ENCODE measurements at places on chromosomes 2 and 18.

GRCh38 chr18:45456090-45457021 lies 158.9 kb upstream of the SLC14A2 start:
- DNase-seq = peak; percentile 31

GRCh38 chr2:240440704-240441320 lies 5.3 kb downstream of the GPC1 start:
- DNase-seq = no peak

- DNase-seq = no peak
Measured at GRCh38 chr18:40464032-40464431, 1491.0 kb upstream of the PIK3C3 start.

- DNase-seq = no peak
Measured at GRCh38 chr2:225173909-225174308, 131.6 kb upstream of the DOCK10 start.

DNA sequence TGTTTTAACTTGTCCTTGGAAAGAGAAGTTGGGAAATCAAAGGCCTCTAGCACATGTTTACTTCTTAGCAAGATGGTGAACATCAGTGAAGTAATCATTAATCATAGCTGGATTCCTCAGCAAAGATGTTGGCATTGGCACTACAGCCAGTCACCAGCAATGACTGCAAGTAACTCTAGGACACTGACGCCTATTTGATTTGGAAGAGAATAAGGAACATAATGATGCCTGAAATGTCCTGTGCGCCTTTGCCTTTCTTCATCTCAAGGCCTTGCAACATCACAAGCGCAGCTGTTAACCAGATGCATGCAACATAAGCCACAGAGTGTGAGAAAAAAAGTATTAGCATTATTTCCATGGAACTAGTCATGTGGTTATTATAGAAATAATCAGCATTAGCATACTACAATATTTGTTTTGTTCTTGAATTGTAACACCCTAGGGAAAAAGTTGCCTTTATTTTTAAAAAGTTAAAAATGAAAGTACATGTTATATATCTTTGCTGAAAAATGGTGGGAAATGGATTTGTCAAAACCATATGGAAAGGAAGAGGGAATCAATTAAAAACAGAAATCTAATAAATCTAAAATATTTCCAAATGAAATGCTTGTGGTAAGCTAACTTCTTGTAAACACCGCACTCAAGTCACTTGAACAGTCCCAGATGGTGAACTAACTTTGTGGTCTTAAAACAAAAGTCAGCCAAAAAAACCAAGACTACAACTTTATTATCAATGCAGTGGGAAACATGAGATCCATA lies 55.6 kb downstream of the THADA start:
- peak; percentile 79 for DNase-seq

GRCh38 chr2:218229239-218229638 lies 12.2 kb downstream of the ARPC2 start:
- peak; percentile 88 for DNase-seq

DNA sequence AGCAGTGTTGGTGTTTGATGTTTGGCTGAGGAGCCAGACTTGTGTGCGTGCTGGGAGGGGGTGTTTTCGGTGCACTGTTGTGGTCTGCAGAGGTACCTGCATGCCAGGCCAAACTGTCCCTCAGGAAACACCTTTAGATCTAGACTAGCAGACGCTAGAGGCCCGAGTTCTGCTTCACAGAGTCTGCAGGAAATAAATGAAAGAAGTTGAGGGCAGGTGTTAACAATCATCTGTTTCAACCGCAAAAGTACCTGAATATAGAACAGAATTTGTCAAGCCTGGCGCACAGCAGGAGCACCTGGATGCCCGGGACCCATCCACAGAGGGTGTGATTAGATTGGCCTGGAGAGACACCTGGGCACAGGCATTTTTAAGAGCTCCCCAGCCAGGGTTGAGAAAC lies 40.5 kb upstream of the REL start:
- no peak for DNase-seq

DNA sequence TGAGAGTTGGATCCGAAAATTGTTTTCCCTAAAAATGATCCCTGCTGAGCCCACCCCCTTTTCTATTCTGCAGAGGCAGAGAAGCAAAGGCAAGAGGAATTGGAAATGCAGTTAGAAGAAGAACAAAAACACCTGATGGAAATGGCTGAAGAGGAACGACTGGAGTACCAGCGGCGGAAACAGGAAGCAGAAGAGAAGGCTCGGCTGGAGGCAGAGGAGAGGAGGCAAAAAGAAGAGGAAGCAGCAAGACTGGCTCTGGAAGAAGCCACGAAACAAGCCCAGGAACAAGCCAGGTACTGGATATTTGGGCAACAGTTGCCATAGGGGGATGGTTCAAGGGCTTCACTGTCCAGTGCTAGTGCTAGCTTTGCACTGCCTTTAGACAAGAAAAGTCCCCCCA lies 41.7 kb downstream of the SUMO1 start:
- DNase-seq = peak; percentile 36

DNA sequence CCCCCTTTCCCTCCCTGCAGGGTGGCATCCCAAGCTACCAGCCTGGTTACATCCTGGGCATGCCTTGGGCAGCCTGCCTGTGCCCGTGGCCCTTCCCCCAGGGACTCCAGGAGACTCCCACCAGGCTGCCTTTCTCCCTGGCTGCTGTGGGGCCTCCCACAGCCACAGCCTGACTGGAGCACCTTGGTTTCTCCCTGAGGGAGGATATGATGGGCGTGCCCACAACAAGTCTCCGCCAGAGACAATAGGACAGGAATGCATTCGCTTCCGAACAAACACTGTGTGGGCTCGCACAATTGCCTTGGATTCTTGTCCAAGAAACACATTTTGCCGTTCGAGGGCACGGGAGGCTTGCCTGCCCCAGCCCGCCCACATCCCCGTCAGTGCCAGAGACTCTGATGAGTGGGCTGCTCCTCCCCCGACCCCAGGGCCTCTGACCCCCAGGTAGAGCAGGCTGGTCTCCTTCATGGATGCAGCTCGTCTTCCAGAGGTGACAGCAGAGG lies 102.1 kb downstream of the SMAD7 start:
- no peak for DNase-seq

- peak; percentile 4 for DNase-seq
Measured at GRCh38 chr2:47299555-47299954, 103.4 kb upstream of the MSH2 start.

GRCh38 chr2:5618271-5618670 lies 73.9 kb upstream of the SOX11 start:
- no peak for DNase-seq

- DNase-seq = no peak
Measured at GRCh38 chr2:151459358-151459757, 49.7 kb downstream of the RIF1 start.

DNA sequence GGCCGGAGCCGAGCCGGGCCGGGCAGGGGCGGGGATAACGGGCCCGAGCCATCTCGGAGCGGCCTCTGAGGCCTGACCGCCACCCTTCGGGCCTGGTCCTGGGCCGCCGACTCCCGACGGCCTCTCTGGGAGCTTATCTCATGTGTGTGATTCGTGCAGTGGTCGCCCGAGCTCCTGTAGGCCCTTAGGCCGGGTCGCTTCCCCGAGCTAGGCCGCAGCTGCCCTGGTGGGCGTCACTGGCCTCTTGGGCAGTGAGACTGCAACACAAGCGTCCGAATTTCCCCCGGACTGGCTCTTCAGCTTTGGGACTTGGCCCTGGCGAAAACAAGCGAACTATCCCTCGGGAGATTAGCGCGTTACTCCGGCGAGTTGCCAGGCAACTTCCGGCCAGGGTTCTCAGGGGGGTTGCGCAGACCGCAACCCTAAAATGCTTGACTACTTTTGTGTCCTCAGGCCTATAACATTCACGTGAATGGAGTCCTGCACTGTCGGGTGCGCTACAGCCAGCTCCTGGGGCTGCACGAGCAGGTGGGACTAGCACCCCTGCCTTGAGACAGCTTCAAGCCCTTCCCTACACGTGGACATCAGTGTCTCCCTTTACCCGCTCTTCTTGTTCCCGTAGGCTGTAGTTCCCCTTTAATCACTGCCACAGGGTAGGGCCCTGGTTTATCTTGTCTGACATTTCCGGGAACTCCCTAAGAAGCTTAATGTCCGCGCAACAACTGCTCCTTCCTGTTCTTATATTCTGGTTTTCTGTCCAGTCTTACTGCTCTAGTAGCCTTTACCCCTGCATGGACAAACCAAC lies 602 bp downstream of the SNX17 start:
- peak; percentile 70 for DNase-seq

- DNase-seq = no peak
Measured at GRCh38 chr2:41900101-41900577, 147.7 kb upstream of the PKDCC start.

All from AML-193 (cell line).